ENCODE measurements at places on chromosomes 3 and 15.

DNA sequence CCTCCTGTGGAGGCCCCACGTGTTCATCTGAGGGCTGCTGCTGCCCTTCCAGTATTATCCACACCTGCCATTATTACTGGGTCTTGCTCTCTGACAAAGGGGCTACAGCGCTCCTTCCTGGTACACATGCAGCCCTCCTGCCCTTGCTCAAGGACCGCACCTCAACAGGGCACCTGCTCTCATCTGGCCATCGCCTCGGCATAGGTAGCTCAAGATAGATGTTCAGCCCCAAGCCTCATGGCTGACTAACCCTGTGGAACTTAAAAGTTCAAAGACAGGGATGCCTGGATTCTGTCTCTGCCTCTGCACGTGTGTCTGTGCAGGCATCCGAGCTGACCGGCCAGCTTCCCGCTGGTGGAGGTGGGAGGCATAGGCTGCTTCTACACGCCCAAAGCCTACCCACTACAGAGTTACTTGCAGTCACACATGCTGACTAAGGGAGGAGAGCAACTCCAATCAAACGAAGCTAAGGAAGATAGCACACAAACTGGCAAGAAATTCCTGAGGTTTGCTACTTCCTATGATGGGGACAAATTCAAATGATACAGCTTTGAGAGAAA, 152.5 kb upstream of the ATP10A start:
- DNase-seq, result no peak

DNA sequence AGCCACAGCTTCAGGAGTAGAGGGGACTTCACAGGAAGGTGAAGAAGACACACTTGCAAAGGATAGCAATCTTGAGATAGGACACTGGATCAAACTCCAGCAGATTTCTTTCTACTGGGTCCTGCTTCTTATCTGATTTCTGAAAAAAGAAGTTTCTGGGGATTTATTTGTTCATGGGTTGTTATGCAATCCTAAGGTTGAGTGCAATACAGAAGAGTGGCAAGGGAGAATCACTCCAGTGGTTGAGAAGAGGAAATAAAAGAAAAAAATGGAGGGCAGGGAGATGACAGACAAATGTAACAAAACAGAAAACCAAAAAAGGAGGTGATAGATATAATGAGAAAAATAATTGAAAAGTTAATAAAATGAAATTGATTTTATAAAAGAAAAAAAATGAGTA, 858.3 kb downstream of the TUSC7 start:
- no peak for DNase-seq

DNA sequence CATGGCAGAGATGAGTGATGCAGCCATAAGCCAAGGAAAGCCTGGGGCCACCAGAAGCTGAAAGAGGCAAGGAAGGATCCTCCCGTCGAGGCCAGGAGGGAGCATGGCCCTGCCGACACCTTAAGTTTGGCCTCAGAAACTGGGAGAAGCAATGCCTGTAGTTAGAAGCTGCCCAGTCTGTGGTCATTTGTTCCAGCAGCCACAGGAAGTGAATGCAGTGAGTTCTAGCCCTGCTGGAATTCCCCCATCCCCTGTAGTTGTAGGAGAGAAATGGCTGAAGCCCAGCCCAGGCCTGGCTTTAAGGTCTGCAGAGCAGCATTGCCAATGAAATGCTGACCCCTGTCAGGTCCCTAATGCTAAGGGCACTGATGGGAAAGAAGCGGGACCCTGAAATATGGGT, 12.2 kb upstream of the CHSY1 start:
- no peak for DNase-seq

DNA sequence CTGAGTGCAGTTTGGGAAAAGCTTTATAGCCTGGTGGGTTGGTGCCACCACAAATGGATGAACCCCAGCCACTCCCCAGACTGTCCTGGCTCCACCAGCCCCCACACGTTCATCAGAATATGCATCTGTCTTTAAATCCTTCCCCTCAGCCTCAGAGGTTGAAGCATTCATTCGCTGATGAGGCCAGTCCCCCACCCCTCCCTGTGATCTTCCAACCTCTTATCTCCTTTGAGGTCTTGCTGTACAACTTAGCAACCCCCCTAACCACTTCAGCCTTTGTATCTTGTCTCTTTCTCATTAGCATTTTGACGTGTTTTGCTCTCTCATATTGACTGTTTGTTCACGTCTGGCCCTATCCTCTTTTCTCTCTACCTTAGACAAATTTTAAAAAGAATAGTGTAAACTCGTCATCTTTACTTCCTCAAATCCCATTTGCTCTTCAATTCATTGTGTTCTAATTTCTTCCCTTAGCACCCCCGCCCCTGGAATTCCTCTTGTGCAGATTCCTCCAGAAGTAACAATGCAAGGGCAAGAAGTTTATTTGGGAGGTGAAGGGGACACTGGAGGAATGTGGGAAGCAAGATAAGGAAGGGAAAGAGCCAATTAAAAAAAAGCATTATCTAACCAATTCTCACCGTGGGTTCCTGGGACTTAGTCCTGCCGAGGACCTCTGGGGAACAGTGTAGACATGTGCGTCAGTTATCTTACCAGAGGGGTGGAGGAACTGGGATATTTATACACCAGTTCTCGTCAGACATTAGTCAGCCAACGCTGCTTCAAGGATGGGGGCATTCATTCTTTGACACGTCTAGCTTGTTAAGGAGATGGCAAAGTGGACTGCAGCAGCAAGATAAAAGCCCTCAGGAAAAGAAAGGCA, 38.6 kb downstream of the MOBP start:
- DNase-seq, result no peak

Data from T-helper 9 cell (primary cell).